ENCODE measurements at places on chromosomes 2 and 18. TPM values are rescaled to one million over a fixed set of nuclear protein-coding genes. Genes with fewer than 3 reads are reported as not detected.

ASXL3 gene
- not detected for total RNA-seq

SLC14A1 gene
- total RNA-seq: 0.59 TPM

METTL4 gene
- 23.8 TPM for total RNA-seq

PLA2R1 gene
- total RNA-seq: not detected

WNT6 gene
- not detected for total RNA-seq

DUSP19 gene
- 0.73 TPM for total RNA-seq
